ENCODE measurements at places on chromosomes 2 and 18. TPM values are rescaled to one million over a fixed set of nuclear protein-coding genes. Genes with fewer than 3 reads are reported as not detected.

Gene SFT2D3
- total RNA-seq, result 3.8 TPM

Gene CFAP65
- total RNA-seq, result not detected

Gene ALLC
- total RNA-seq, result not detected

Gene KLF11
- total RNA-seq, result 3.7 TPM

Gene EVX2
- under 0.01 TPM for total RNA-seq

Gene OTOS
- total RNA-seq, result not detected

Gene CHRNG
- total RNA-seq, result not detected

Gene NFE2L2
- 116 TPM for total RNA-seq

Gene NPPC
- 0.28 TPM for total RNA-seq

Gene SLC40A1
- 103 TPM for total RNA-seq

All from smooth muscle cell of bladder (primary cell).